Natural killer cell treated with Interleukin-12 subunit alpha and Interleukin-12 subunit beta and Interleukin-15 and Interleukin-18, amount 100 ng/mL, for 72 hours (primary cell): ENCODE measurements at places on chromosomes 12 and 14. TPM values are rescaled to one million over a fixed set of nuclear protein-coding genes. Genes with fewer than 3 reads are reported as not detected.

- no peak overlapping the region for H3K4me3 ChIP-seq
- peaks cover 33% of the 10 kb centered on the region for H3K36me3 ChIP-seq
- no peaks in the 10 kb centered on the region for H3K4me1 ChIP-seq
- H3K27ac ChIP-seq = no peak overlapping the region
- no peaks in the 10 kb centered on the region for H3K27me3 ChIP-seq
- no peak for DNase-seq
Measured at GRCh38 chr12:16019136-16019535, 108.0 kb downstream of the DERA start.

DNA sequence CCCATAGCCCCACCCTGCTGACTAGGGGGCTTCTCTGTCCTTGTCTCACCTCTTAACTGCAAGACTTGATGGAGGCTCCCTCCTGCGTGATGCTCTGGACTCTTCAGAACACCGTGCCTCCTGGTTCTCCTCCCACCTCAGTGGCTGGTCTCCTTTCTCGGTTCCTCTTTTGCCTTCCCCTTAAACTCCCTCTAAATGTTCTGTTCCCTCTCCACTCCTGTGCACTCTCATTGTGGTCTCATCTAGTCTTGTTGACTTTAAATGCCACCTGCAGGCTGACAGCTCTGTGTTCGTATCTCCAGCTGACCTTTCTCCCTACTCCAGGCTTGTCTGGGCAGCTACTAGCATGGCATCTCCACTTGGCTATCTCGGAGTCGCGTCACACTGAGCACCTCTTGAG, 28.3 kb downstream of the DYNC1H1 start:
- H3K27me3 ChIP-seq = no peaks in the 10 kb centered on the region
- H3K36me3 ChIP-seq = peaks cover 60% of the 10 kb centered on the region
- peaks cover 13% of the 10 kb centered on the region for H3K4me1 ChIP-seq

- no peak for DNase-seq
- H3K4me1 ChIP-seq = no peaks in the 10 kb centered on the region
- H3K36me3 ChIP-seq = no peaks in the 10 kb centered on the region
- no peak overlapping the region for H3K27ac ChIP-seq
- no peak overlapping the region for H3K4me3 ChIP-seq
Measured at GRCh38 chr12:72330301-72330700, 58.1 kb downstream of the TRHDE start.

Gene PLEKHG7
- not detected for total RNA-seq

DNA sequence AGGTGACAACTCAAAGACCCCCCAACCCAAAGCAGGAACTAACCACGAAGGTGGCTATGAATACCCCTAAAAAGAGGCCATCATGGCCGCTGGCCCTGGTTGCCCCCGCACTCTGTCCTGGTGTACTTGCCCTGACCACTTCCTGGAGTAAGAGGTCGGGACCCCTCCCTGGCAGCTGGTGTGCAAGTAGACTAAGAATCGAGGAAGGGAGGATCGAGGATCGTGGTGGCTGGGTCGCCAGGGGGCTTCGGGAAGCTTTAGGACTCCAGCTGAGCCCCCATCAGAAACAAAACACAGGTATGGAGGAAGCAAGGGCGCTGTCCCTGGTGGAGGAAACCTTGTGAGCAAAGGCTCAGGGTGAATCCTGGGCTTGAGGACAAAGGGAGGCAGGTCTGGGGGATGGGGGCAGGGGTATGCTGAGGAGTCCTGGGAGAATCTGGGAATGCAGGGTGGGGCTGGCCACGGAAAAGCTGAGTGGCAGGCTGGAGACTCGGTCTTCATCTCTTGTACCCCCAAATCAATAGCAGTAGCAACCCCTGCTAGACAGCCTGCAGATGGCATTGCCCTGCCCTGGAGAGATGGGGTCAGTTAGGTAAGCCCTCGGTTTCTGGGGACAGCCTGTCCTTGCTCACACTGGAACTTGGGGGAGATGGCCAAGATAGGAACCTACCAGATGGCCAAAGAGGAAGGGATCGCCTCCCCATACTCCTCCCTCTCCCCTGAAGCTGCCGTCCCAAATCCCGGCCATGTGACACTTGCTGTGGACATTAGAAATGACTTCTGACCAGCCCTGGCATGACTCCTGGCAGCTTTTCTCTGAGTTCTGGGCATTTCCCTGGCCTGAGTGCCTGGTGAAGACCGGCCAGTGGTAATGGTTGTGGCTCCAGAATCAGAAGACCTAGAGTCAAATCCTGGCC, 45.3 kb upstream of the ESRRB start:
- no peak overlapping the region for H3K4me3 ChIP-seq
- DNase-seq = no peak
- H3K27ac ChIP-seq = no peak overlapping the region
- H3K36me3 ChIP-seq = no peaks in the 10 kb centered on the region
- peaks cover 24% of the 10 kb centered on the region for H3K27me3 ChIP-seq

DNA sequence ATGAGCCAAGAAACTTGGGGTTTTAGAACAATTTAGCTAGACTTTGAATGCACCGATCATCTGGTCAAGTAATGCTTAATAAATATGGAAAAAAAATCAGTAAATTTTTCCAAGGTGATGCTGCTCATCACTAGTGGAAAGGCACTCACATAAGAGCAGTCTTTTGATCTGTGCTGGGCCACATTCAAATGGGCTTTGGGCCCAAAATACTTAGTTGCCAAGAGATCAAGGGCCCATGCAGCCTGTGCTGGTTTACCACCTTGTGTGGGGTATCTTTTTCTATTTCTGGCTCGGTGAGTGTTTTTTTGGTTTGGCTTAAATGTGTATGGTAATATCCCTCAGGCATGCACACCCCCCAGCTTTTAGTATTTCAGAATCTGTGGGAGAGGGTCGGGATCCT, 943.2 kb downstream of the TMTC2 start:
- no peak overlapping the region for H3K27ac ChIP-seq
- H3K4me1 ChIP-seq = no peaks in the 10 kb centered on the region
- no peak for DNase-seq
- H3K4me3 ChIP-seq = no peak overlapping the region

- no peaks in the 10 kb centered on the region for H3K4me1 ChIP-seq
- no peak for DNase-seq
- H3K36me3 ChIP-seq = peaks cover 18% of the 10 kb centered on the region
- no peak overlapping the region for H3K27ac ChIP-seq
Measured at GRCh38 chr14:71629250-71629649, 303.0 kb upstream of the RGS6 start.

Gene CLEC4A
- total RNA-seq = 3.7 TPM

GRCh38 chr12:53143355-53143754, 37.2 kb upstream of the ZNF740 start:
- no peak overlapping the region for H3K4me3 ChIP-seq
- DNase-seq = no peak
- H3K27me3 ChIP-seq = no peaks in the 10 kb centered on the region
- H3K36me3 ChIP-seq = no peaks in the 10 kb centered on the region
- no peaks in the 10 kb centered on the region for H3K4me1 ChIP-seq

DNA sequence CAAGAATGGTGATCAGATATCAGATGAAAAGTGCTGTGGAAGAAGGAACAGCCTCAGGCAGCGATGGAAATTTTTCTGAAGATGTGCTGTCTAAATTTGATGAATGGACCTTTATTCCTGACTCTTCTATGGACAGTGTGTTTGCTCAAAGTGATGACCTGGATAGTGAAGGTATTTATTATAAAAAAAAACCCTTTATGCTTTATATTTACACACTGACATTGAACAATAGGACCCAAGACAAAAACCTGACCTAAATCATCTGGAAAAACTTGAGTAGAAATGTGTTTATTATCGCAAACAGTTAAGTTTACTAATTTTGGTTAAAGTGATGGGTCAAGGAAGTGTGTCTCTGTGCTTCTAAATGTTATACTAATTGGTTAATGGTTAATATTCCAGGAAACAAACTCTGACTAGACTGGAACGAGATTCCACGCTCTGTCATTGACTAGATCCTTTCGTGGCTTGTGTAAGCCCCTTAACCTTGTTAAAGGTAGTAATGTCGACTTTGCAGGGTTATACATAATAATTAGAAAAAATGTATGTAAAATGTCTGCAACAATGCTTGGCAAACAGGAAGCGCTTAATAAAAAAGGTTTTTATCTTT, 62.7 kb downstream of the LRRK2 start:
- no peaks in the 10 kb centered on the region for H3K36me3 ChIP-seq
- DNase-seq = no peak
- H3K4me3 ChIP-seq = no peak overlapping the region
- H3K4me1 ChIP-seq = no peaks in the 10 kb centered on the region

Gene DPPA3
- total RNA-seq = not detected

Gene SSTR1
- not detected for total RNA-seq

- peak overlapping the region; percentile 99 for H3K27ac ChIP-seq
- H3K36me3 ChIP-seq = peaks cover 20% of the 10 kb centered on the region
- H3K4me1 ChIP-seq = peaks cover 65% of the 10 kb centered on the region
- H3K27me3 ChIP-seq = no peaks in the 10 kb centered on the region
Measured at GRCh38 chr12:76029982-76030340, 1.6 kb downstream of the PHLDA1 start.

Gene E2F7
- total RNA-seq = 10.7 TPM

DNA sequence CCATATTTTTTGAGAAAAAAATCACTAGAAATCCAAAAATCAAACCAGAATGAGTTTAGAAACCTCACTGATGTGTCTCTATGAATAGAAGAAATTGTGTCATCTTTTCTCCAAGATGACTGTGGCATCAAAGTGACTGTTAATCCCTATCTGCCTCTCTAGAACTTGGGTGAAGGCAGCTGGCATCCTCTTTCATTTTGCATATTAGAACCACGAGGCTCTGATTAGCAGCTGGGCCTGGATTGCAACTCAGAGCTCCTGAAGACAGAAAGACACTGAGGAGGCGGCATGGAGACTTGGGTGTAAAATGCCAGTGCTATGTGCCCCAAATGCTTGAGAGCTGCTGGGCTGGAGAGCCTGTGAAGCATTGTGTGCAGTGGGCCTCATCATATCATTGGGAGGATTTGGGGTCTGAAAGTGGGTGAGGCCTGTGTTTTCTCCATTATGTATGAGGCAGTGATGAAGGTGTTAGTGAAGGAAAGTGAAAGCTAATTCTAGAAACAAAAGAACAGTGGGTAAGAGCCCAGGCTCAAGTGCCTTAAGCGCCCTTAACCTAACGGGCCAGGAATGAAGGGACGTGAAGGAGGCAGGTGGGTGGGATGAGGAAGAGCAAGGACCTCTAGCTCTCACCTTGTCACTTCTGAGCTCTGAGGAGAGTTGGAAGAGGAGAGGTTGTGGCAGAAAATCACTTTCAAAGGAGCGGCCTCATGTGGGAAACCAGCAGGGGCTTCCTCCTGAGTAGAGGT, 26.2 kb downstream of the NKX2-8 start:
- peaks cover 4% of the 10 kb centered on the region for H3K4me1 ChIP-seq
- no peak overlapping the region for H3K4me3 ChIP-seq
- H3K36me3 ChIP-seq = no peaks in the 10 kb centered on the region
- H3K27me3 ChIP-seq = peaks cover 23% of the 10 kb centered on the region

- peaks cover 14% of the 10 kb centered on the region for H3K4me1 ChIP-seq
- H3K27ac ChIP-seq = no peak overlapping the region
- no peaks in the 10 kb centered on the region for H3K27me3 ChIP-seq
- peaks cover 11% of the 10 kb centered on the region for H3K36me3 ChIP-seq
- H3K4me3 ChIP-seq = no peak overlapping the region
- no peak for DNase-seq
Measured at GRCh38 chr14:71713451-71713850, 218.8 kb upstream of the RGS6 start.

Gene MUCL1
- total RNA-seq = 11.3 TPM

- peaks cover 4% of the 10 kb centered on the region for H3K27me3 ChIP-seq
- DNase-seq = no peak
- H3K27ac ChIP-seq = no peak overlapping the region
- H3K36me3 ChIP-seq = no peaks in the 10 kb centered on the region
Measured at GRCh38 chr14:72651714-72652113, 242.2 kb downstream of the DPF3 start.

Gene PARPBP
- 14.2 TPM for total RNA-seq

DNA sequence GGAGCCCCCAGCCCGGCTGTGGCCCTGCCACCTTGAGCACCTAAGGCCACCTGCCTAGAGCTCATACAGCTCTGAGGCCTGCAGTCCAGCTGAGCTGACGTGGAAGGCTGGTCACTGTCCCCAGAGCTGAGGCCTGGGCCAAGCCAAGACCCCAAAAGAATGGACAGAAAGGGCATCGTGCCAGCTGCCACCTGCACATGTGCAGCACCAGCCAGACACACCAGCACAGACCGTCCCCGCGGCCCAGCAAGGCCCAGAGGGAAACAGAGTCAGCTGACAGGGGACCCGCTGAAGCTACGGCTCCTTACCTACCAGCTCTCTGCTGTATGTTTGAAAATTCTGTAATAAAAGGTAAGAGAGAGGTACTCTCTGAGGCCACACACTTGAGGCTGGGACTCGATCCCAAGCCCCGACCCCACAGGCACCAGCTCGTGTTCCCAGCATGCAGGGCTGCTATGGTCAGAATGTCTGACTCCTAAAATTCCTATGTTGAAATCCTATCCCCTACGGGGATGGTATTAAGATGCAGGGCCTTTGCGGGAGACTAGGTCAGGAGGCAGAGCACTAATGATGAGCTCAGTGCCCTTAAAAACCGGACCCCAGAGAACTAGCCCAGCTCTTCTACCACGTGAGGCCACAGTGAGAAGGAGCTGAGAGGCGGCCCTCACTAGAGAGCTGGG, 25.4 kb downstream of the BRF1 start:
- no peaks in the 10 kb centered on the region for H3K36me3 ChIP-seq
- DNase-seq = no peak
- H3K27ac ChIP-seq = peak overlapping the region; percentile 51
- peaks cover 10% of the 10 kb centered on the region for H3K4me1 ChIP-seq
- no peak overlapping the region for H3K4me3 ChIP-seq

DNA sequence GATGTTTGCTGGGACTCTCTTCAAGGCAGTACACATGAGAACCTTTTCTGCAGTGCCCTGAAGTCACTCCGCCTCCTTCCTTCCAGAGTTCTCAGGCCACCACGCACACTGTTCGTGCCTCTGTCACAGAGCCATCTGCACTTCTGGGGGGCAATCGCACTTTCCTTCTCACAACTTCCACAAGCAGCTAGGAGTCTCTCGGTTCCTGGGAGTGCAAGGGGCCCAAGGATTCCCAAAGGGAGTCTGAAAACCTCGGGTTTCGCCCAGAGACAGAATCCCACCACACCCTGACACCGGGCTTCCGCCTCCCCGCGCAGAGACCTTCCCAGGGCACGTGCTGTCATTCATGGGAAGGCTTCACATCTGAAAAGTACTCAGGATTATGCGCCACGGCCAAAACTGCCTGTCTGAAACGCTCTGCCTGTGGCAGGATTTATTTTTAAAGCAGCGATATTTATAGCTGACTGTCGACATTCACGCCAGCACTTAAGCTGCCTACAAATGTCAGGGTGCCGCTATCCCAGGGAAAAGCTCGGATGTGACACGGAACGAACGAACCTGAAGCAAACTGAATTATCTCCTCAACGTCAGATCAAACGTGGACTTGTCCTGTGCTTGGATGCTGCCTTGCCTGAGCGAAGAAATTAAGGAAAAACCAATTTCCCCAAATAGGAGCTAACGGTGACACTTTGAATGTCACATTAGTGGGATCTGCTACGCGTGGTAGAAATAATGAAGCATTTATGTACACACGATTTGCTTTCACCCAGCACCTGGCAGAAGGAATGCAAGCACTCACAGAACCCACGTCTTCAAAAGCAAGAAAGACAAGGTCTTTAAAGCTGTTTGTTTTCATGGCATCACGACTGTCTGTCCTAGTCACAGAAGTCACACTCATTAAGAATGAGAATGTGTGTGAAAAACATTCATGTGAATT, 154.0 kb downstream of the PIWIL1 start:
- no peak overlapping the region for H3K27ac ChIP-seq
- H3K36me3 ChIP-seq = no peaks in the 10 kb centered on the region
- peaks cover 5% of the 10 kb centered on the region for H3K27me3 ChIP-seq
- H3K4me1 ChIP-seq = no peaks in the 10 kb centered on the region

Gene B4GALNT3
- total RNA-seq = 20.6 TPM

- H3K36me3 ChIP-seq = no peaks in the 10 kb centered on the region
- H3K4me1 ChIP-seq = peaks cover 21% of the 10 kb centered on the region
- peak overlapping the region; percentile 56 for H3K27ac ChIP-seq
- no peak for DNase-seq
- H3K4me3 ChIP-seq = no peak overlapping the region
Measured at GRCh38 chr12:122840580-122841513, 5.6 kb downstream of the HIP1R start.
